CD14-positive monocyte (primary cell): ENCODE measurements at places on chromosomes 6 and 20.

DNA sequence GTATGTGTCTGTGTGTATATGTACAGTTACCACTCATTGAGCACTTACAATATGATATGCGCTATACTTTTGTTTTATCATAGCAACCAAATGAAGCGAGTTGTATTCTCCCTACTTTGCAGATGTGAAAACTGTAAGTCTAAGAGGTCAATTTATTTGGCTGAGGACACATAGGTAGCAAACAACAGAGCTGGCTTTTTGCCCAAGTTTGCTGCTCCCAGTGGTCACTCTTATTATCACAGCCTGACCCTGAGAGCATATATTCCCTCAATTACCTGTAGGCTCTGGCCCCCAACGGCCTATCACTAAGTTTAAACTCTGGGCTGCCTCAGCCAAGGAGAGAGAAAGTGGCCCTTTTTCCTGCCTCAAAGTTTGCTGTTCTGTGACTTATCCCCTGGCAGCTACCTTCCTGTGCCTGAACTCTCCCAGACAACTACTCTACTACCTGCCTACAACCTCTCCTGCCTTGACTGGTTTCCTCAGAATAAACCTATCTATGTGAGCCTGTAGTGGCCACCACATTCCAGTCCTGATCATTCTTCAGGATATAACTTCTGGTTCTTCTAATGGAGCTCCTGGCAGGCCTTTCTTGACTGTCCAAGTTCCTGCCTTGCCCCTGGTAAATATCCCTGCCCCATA is 221.8 kb downstream of the FRK start:
- DNase-seq: no peak

- DNase-seq: no peak
Measured at GRCh38 chr6:138818496-138819194, 22.8 kb downstream of the ECT2L start.

DNA sequence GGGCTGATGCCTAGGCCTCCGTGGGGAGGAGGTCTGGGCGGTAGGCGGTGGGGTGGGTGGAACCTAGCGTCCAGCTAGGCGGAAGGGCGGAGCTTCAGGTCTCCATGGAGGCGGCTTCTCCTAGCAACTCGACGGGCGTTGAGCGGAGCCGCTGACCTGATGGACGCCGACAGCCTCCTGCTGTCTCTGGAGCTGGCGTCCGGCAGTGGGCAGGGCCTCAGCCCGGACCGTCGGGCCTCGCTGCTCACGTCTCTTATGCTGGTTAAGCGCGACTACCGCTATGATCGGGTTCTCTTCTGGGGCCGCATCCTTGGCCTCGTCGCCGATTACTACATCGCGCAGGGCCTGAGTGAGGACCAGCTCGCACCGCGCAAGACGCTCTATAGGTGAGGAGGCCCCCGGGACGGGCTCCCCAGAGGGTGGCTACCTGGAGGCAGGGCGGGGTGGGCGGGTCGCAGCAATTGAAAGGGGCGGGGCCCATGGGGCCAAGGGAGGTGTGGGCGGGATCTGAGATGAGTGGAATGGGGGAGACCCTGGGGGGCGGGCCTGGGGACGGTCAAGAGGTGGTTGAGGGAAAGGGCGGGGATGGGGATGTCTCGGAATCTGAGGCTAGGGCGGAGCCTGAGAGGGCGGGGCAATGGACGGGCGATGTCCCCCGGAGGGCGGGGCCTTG is at the start of gene RSPH9:
TSS of gene RSPH9 (plus strand) at position 97 of the 673 bp plus-strand sequence. CDS start at position 160, 63 bp downstream.
- peak; percentile 43 for DNase-seq

DNA sequence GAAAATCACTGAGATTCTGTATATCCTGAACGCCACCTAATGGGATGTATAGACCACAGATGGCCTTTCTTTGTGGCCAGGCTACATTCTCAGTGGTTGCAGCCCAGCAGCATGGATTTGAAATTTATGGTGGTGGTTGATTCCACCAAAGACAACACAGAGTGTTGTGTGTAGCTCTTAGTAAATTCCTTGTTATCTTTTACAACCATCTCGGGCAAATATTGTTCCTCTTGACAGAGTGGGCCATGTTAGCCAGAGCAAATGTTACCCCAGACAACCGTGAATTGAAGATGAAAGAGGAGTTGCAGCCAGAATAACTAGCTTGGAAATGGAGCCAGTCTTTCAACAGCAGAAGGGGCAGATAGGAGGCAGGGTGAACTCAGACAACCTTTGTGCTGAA is 39.5 kb downstream of the SLC24A3 start:
- no peak for DNase-seq

GRCh38 chr20:5135363-5136012 is 8.7 kb downstream of the CDS2 start:
- DNase-seq: no peak

GRCh38 chr6:149242883-149243282 is 74.6 kb upstream of the TAB2 start:
- DNase-seq: no peak

GRCh38 chr20:1377341-1377871 is 15.4 kb downstream of the FKBP1A start:
- DNase-seq: no peak

DNA sequence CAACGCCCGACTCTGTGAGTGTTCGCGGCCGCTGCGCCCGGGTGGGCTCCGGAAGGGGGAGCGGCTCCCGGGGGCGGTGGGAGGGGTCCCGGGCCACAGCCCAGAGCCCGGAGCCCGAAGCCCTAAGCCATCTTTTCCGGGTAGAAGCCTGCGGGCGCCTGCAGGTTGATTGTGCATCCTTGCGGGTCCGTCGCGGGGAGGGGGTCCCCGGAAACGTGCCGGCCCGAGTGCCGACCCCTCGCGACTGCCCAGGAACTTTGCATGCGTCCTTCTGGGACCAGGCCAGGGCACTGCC is 413 bp downstream of the PTPRA start:
- peak; percentile 21 for DNase-seq

- no peak for DNase-seq
Measured at GRCh38 chr6:16543521-16543920, 217.7 kb downstream of the ATXN1 start.

DNA sequence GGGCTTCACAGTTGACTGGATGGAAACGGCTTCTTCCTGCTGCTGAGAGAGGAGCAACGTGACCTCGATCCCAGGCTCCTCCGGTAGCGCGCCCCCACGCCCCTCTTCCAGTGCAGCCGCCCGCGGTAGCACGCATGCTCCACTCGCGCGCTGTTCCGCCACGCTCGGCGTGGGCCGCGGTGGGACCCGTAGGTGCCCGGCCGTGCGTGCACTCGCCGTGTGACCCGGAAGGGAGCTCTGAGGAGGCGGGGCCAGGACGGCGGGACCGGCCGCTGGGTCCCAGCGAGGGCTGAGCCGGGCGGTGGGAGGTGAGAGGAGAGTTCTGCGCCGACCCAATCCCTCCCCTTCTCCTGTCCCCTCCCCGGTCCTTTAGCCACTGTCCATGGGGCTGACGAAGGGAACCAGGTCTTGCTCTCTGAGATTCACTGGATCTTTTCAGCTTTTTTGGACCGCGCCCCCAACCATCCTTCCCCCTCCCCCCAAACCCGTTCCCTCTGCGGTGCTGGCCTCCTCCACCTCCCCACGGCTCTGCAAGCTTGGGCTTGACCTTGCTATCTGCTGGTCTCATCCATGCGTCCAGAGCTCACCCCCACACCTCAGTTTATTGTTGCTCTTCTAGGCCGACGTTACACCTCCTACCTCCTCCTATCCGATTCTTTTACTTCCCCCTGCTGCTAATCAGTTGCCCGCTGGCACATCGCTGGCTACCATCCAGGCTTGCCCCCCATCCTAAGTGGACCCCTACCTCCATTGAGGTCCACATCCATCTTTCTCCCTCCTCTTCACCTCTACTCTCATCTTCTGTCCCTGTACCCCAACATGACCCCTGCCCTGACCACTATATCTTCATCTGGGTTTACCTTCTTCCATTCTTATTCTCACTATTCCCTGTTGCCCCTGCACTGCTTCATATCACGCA is at the start of gene CUL9:
TSS of gene CUL9 (plus strand) at position 255 of the 919 bp plus-strand sequence. CDS start 2,115 bp downstream, outside the sequence.
- peak; percentile 73 for DNase-seq

DNA sequence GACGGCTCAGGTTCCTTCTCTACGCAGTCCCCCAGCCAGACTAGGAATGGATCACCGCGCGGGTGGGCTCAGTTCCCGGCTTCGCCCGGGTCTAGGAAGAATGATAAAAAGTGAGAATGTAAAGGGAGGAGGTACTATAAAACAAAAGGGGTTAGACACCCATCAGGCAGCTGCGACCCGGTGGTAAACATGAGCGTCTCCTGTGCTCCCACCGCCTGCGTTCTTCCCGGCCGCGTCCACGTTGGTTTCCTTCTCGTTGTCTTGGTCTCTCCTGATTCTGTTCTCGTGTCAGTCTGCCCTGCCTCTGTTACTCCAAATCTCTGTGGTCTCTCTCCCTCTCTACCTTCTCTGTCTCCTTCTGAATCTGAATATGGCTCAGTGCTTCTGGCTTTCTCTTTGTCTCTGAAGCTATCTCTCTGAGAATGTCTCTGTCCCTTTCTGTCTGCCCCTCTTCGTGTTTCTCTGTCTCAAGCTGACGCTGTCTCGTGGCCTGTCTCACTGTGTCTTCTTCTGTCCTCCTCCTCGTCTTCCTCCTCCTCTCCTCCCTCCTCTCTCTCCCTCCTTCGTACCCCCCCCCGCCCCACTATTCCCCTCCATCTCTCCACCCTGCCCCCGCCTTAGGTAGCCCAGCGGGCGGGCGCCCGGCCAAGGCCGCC is 41.6 kb upstream of the FOXP4 start:
- no peak for DNase-seq

- no peak for DNase-seq
Measured at GRCh38 chr6:5334341-5334740, 73.0 kb downstream of the FARS2 start.

GRCh38 chr6:123547216-123547978 is 89.4 kb downstream of the TRDN start:
- no peak for DNase-seq

GRCh38 chr6:143276436-143276835 is 174.1 kb downstream of the ADAT2 start:
- DNase-seq: no peak

DNA sequence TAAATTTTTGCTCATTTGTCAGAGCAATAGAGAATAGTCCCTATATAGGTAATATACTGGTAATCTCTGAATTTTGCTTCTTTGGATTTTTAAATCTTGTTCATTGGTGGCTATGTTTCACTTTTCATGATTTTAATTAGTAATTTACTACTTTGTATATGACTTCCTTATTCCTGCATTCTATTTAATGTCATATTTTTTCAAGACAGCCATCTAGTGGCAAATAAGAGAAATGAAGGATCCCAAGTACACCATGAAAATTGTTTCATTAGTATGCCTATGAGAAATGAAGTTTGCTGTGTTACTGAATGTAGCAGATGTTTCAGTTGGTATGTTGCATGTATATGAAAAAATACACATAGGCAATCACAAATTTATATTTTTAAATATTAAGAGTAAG is 82.4 kb downstream of the ZNF292 start:
- peak; percentile 6 for DNase-seq

- peak; percentile 99 for DNase-seq
Measured at GRCh38 chr6:11317885-11318771, 85.7 kb upstream of the NEDD9 start.

GRCh38 chr6:138028893-138029292 is 78.3 kb downstream of the PERP start:
- DNase-seq: no peak

GRCh38 chr6:44245912-44246662 is 814 bp upstream of the HSP90AB1 start:
- DNase-seq: peak; percentile 56

- DNase-seq: no peak
Measured at GRCh38 chr6:125511809-125512396, 210.1 kb upstream of the HDDC2 start.

GRCh38 chr20:23877524-23877923 is 2.0 kb downstream of the CST5 start:
- no peak for DNase-seq

DNA sequence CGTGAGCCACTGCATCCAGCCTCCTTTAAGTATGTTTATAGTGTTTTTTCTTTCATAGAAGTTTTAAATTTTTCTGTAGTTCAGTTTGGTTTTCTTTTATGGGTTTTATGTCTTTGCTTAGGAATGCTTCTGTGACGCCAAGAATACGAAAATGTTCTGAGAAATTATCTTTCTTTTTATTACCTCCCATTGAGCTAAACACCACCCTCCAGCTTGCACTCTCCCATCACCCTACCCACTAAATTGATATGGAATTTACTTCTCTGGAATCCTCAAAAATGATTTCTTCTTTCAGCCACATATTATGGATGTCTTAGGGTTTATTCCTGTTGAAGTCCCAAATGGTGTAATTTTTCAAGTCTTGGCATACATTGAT is 38.1 kb downstream of the JARID2 start:
- DNase-seq: no peak

- DNase-seq: peak; percentile 3
Measured at GRCh38 chr6:148999929-149000468, 253.2 kb downstream of the UST start.

GRCh38 chr6:83480470-83480869 is 31.9 kb upstream of the PRSS35 start:
- DNase-seq: no peak

DNA sequence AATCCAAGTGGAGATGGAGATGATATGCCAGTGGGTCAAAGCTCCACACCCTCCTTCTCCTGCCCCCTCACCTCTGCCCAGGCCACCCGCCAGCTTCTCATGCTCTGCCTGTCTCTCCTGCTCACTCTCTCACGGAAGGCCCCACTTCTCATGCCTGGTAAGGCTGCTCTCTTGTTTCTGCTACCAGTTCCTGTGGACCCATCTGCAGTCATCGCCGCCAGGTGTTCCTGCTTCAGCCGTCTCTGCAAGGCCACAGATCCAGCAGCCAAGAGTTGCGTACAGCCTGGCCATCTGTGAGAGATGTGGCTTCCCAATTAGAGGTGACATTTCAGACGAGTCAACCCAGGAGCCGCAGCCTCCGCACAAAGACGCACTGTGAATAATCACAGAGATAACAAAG is 40.8 kb upstream of the NXT1 start:
- DNase-seq: no peak

- no peak for DNase-seq
Measured at GRCh38 chr6:20160541-20161283, 51.6 kb downstream of the MBOAT1 start.

- no peak for DNase-seq
Measured at GRCh38 chr20:17430125-17430950, 100.8 kb downstream of the BFSP1 start.

- DNase-seq: no peak
Measured at GRCh38 chr6:124738482-124738881, 223.8 kb upstream of the RNF217 start.

GRCh38 chr6:143195349-143195845 is 134.7 kb downstream of the AIG1 start:
- no peak for DNase-seq

DNA sequence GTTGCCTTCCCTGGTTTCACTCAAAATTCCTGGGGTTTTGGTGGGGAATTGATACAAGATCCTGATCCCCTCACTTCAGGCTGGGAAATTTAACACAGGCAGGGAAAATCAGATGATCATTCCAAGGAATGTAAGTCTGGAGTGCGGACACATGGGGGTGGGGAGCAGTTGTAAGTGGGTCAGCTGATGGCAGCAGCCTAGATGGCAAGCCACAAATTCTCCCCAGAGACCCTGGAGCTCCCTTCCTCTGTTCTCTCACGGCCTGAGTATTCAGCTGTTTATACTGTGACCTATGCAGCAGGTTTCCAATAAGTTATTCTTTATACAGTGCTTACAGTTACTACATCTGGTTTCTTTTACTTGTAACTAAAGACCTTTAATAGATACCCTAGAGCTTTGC is 144.9 kb downstream of the SH3BGRL2 start:
- no peak for DNase-seq
